Smooth muscle cell of the brain vasculature (primary cell): ENCODE measurements at places on chromosomes 7 and 10.

DNA sequence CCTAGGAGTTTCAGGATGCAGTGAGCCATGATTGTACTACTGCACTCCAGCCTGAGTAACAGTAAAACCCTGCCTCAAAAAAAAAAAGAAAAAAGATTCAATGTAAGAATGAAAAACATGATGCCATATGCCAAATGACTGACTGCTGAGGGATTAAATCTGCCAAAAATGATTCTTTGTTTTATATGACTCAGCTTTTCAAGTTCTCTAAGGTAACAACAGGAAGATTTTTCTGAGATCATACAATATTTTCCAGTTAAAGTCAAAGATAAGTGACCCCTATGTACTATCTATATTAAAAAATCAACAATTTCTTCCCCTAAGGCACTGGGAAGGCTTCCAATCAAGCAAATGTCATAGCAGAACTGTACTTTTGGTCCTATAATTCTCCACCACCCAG, 271.2 kb upstream of the IMMP2L start:
- no peak for DNase-seq

DNA sequence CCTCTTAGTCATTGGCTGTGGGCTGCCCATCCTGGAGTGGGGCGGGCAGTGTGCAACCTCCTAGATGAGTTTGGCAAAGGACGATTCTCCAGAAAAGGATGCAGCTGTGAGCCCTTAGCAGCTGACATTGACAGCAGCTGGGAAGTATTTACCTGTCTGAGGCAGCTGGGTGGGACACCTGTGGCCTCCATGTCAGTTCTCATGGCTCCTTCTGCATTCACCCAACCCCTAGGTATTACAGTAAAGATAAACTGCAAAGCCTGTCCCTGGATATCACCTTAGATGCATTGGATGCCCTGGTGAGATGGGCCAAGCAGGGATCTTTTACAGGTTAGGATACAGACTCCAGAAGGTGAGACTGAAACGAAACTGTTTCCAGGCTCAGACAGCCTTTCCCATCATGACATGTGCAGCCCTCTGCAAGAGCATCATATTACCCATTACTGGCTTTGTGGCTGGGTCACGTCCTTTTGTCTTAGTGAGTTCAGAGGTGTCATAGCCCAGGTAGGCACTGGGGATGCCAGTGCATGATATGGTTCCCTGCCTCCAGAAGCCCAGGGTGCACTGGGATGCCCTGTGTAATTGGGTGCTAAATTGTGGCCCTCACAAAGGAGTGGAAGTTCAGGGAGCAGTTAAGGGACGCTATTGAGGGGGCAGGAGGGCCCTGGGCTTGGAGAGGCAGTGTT, 28.9 kb downstream of the MINDY4 start:
- DNase-seq = no peak

GRCh38 chr7:37249240-37249639, 199.4 kb downstream of the ELMO1 start:
- DNase-seq = no peak

- DNase-seq = peak; percentile 31
These were observed 54.5 kb downstream of the RAB18 start for GRCh38 chr10:27558612-27559020.

DNA sequence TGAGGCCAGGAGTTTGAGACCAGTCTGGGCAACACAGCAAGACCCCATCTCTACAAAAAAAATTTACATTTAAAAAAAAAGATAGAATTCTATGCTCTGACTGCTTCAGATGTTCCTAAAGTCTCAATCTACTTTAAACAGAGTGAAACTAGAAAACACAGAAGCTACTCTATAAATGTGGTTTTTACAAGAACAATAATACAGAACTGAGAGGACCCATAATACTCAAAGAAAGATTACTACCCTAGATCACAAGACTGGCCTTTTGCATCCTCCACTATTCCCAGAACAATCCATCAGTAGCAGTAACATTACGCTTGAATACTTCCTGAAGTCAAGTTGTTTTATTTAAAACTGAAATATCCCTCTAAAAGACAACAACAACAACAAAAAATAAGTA, 119.4 kb downstream of the ZFAND4 start:
- DNase-seq = no peak

DNA sequence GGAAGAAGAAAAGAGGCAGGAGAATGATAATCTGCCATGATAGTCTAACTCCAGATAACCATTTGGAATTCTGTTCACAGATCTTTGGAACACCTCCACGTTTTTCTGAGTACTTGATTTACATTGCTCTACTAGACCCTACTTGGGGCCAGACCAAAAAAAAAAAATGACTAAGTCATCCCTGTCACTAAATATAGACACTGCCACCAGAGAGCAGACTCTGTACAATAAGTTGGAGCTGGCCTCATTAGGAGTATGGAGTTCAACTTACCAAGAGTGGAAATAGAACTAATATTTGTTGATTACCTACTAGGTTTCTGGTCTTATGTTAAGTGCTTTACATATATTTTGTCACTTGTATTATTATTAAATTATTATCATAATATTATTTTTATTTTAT, 80.9 kb upstream of the ZNF800 start:
- no peak for DNase-seq

DNA sequence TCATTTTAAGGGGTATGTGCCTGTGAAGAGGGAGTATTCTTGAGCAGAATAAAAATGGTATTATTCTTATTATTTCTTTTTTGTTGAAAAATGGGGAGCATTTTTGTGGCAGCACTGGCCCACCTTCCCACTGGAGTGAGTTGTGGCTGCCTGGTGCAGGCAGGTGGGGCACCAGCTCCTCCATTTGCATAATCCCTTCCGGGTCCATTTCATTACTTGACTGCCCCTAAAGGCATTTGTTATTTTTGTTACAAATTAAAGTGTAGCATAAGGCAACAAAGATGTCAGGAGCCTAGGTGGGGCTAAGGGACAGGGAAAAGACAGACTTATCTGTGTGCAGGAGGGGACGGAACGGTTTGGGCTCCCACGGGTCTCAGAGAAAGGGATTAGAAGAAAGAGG, 26.8 kb downstream of the GOLGA7B start:
- DNase-seq = no peak

DNA sequence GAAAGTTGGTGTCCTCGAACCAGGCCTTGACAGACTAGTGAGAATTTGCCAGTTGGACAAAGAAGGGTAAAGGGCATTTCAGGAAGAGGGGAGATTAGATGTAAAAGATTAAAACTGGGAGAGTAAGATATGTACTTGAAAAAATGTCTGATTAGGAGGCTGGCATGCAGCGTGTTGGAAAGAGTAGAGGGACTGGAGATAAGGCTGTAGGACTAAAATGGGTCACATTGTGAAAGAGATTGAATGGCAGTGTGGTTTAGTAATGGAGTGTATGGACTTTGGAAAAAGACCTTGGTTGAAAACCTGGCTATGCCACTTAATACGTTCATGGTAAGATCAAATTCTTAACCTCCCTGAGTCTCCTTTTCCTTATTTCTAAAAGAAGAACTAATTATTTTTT, 14.1 kb downstream of the CREM start:
- no peak for DNase-seq

DNA sequence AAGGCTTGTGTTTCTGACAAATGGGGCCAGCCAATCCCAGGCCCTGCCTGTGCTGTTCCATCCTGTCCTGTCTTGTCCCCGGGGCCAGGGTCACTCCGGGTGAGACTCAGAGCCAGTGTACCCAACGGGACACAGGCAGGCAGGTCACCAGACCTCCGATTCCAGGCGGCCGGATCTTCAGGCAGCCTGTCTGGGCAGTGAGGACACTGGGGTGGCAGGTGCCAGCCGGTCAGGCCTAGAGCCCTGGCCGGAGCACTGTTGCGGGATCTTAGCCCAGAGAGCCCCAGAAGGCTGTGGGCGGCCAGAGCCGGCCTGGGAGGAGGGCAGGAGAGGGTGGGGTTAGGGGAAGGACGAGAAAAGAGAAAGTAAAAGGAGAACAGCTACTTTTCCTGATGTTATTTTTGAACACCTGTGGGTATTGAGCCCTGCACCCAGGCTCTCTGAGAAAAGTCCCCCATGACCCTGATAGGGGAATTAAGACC, 134.3 kb upstream of the TNRC18 start:
- no peak for DNase-seq

DNA sequence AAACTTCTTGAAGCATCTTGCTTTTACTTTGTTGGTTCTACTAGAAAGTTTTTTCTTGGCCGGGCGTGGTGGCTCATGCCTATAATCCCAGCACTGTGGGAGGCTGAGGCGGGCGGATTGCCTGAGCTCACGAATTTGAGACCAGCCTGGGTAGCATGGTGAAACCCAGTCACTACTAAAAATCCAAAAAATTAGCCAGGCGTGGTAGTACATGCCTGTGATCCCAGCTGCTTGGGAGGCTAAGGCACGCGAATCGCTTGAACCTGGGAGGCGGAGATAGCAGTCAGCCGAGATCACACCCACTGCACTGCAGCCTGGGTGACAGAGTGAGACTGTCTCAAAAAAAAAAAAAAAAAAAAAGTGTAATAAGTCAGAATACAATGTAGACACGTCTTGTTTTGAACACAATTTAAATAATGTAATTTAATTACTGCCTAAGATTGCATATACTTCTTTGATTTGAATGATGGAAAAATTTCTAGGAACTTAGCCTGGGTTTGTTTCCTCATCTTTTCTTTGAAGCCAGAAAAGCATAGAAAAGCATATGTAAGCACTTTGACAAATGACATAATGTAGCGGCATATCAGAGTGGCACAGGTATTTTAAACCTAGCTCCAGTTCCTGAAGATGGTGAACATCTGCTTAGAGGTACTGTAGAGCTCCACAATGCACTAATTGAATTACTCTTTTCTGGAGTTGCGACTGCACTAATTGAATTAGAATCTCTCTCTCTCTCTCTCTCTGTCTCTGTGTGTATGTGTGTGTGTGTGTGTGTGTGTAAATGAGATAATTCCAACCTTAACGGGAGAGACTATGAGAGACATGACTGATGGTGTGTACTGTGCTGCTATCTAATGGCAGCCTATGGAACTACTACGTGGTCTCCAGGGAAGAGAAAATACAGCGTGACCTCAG, 87.8 kb downstream of the BTRC start:
- DNase-seq = peak; percentile 24

GRCh38 chr10:48252354-48252650, 22.2 kb downstream of the FRMPD2 start:
- no peak for DNase-seq

- no peak for DNase-seq
These were observed 47.9 kb downstream of the SP8 start for GRCh38 chr7:20738518-20739481.

DNA sequence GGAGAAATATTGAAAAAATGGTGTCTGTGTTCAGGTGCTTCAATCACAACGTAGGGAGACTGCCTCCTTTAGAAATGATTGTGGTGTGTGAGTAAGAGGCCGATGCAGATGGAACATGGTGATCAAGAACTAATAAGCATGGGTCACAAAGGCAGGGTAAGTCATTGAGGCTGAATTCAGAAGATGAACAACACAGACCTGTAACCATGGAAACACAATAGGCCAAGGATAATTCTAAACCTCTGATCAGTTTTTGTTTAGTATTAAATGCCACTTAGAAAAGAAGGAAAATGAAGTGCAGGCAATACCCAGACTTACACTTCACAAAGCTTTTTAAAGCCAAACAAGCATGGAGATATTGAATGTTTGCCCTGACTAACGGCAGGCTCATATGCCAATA, 32.8 kb upstream of the TAS2R16 start:
- DNase-seq = no peak

GRCh38 chr10:70756700-70757360, 28.3 kb downstream of the TBATA start:
- DNase-seq = no peak

GRCh38 chr10:22247636-22248035, 29.8 kb upstream of the EBLN1 start:
- no peak for DNase-seq

DNA sequence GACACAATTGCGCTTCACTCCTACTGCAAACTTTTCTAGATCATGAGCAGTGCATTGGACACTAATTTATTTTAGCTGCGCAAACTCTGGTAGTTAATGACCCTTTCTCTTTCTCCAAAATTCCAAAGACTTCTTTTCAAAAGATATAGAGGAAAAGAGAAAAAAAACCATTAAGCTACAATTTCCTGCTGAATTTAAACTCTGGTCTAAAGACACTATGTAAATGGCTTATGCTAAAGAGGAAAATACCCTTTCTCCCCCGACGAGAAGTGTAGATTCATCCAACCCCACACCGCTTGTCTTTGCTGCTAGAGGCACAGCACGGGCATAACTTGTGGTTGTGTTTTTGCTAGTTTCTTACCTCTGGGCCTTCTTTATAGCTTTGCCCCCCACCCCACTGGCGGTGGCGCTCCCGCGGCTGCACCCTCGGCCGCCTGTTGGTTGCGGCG, 84.1 kb downstream of the SNX10 start:
- DNase-seq = no peak

DNA sequence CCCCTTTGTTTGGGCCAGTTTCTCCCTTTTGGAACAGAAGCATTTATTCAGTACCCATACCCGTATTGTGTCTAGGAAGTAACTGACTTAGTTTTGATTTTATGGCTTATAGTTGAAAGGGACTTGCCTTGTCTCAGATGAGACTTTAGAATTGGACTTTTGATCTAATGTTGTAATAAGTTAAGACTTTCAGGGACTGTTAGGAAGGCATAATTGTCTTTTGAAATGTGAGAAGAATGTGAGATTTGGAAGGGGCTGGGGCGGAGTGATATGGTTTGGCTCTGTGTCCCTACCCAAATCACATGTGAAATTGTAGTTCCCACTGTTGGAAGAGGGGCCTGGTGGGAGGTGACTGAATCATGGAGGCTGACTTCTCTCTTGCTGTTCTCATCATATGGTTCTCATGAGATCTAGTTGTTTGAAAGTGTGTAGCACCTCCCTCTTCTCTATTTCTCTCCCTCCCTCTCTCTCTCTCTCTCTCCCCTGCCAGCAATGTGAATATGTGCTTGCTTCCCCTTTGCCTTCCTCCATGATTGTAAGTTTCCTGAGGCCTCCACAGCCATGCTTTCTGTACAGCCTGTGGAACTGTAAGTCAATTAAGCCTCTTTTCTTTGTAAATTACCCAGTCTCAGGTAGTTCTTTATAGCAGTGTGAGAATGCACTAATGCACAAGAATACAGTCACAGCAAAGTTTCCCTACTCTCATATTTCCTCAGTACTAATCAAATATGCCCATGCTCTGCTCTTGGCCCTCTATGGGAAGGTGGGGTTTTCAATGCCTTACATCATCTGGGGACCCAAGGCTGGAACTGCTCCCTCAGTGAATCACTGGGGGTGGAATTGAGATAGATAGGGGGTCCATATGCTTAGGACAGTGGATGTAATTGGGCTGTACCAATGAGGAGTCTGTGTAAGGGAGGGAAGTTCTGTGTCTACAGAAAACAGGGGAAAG, 17.2 kb upstream of the AKR1C1 start:
- no peak for DNase-seq

- no peak for DNase-seq
These were observed 97.8 kb upstream of the COL1A2 start for GRCh38 chr7:94296881-94297280.

- no peak for DNase-seq
These were observed 29.2 kb upstream of the TNS3 start for GRCh38 chr7:47611045-47611511.

DNA sequence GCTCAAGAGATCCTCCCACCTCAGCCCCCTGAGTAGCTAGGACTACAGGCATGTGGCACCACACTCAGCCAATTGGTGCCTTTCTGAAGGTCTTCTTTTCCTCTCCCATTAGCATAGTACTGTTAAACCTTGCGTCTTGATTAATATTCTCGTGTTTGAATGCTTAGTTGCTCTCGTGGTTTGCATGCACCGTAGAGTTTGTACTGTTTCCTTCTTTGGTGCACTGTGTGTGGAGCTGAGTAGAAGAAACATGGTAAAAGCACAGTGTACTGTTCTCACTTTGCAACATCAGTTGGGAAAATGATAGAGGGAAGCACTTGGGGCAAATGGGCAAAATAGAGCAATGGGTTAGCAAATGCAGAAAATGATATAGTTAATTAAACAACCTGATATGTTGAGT, 27.6 kb upstream of the RPA3 start:
- DNase-seq = no peak

- no peak for DNase-seq
These were observed 81.6 kb downstream of the EBF3 start for GRCh38 chr10:129882291-129883010.
